ENCODE measurements at places on chromosomes 3 and 15. TPM values are rescaled to one million over a fixed set of nuclear protein-coding genes. Genes with fewer than 3 reads are reported as not detected.

The TRAT1 gene
- total RNA-seq: not detected

The KCTD6 gene
- total RNA-seq: 7.3 TPM

The GOLGA6L7 gene
- not detected for total RNA-seq

The EXD1 gene
- not detected for total RNA-seq
